Testis (tissue), 5 donors: ENCODE measurements at places on chromosomes 5 and 9. TPM values are rescaled to one million over a fixed set of nuclear protein-coding genes. Genes with fewer than 3 reads are reported as not detected.

DNA sequence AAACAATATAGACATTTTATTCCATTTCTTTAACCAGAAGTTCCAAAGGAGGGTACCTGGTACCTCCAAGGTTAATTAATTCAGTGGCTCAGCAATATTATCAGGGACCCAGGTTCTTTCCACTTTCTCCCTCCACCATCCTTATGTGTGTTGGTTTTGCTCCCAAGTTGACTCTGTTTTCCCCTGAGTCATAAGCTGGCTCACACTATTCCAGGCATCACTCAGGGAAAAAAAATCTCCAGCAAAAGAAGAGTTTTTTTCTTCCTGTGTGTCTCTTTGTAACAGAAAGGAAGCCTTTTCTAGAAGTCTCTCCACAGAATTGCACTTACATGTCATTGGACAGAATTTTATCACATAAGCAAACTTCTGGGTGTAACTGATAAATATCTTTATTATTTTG is 31.2 kb upstream of the GALNT10 start:
- H3K27me3 ChIP-seq, result no peaks in the 10 kb centered on the region
- no peaks in the 10 kb centered on the region for H3K36me3 ChIP-seq

GRCh38 chr5:178058321-178059012 is 54.9 kb upstream of the N4BP3 start:
- H3K4me1 ChIP-seq, result no peaks in the 10 kb centered on the region
- no peaks in the 10 kb centered on the region for H3K36me3 ChIP-seq
- no peaks in the 10 kb centered on the region for H3K27me3 ChIP-seq

DNA sequence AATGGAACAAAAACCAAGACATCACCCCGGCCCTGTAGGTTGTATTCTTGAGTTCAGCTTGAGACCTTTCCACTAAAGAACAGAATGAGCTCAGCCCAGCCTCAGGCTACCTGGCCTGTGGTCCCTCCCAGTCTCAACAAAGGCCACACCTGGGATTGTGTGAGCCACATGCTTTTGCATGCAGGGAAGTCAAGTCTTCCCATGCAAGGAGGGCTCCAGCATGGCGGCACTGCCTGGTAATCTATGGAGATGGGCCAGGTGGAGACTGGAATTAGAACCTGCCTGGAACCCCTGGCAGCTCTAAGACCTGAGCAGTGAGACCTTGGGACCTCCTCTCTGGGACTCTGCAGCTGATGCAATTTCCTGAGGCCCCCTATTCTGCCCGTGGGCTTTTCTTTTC is 49.4 kb upstream of the OTULINL start:
- no peak overlapping the region for H3K27ac ChIP-seq
- H3K4me1 ChIP-seq, result no peaks in the 10 kb centered on the region
- H3K4me3 ChIP-seq, result no peak overlapping the region

Gene PDE4D
- 13.9 TPM for total RNA-seq

DNA sequence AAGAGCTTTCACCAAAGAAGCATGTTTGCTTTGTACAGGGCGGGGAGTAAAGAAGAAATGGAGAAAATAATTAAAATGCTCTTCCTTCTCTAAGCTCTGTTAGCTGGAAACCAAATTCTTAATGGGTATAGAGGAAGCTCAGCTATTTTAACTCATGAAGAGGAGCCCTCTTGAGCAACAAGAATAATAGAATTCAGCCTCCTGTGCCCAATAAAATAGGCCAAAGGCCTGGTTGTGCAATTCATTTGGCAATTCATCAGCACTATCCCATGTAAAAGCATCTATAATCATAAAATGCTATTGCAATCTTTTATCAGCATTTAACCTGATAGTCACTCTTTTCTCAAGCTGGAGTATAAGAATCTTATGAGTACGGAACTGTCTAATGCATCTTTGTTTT is 133.6 kb upstream of the CDH6 start:
- H3K36me3 ChIP-seq, result no peaks in the 10 kb centered on the region
- H3K27ac ChIP-seq, result no peak overlapping the region
- no peak for DNase-seq
- no peaks in the 10 kb centered on the region for H3K4me1 ChIP-seq
- H3K4me3 ChIP-seq, result no peak overlapping the region

DNA sequence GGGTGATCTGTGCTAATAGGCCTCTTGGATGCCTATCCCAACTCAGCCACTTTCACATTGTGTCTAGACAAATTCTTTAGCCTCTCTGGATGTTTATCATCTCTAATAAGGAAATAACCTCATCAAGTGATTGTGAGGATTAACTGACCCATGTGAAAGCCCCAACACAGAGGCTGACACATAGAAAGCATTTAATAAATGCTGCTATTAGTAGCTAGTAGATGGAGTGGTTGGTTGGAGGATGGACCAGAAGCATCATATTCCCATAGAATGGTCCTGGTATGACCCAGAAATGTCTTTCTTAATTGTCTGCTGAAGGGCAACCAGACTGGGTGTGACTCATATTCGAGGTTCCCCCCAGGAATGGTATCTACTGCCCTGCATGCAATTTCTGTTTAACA is 124.4 kb downstream of the PIK3R1 start:
- peaks cover 13% of the 10 kb centered on the region for H3K4me1 ChIP-seq
- H3K27ac ChIP-seq, result no peak overlapping the region

- H3K27me3 ChIP-seq, result no peaks in the 10 kb centered on the region
- H3K4me1 ChIP-seq, result no peaks in the 10 kb centered on the region
- no peak overlapping the region for H3K4me3 ChIP-seq
- no peaks in the 10 kb centered on the region for H3K36me3 ChIP-seq
- DNase-seq, result no peak
- H3K27ac ChIP-seq, result no peak overlapping the region
These were observed 62.8 kb upstream of the SUB1 start for GRCh38 chr5:32522429-32523143.

Gene SPAG8
- total RNA-seq, result 18.9 TPM

GRCh38 chr5:118956727-118957126 is 31.6 kb downstream of the DTWD2 start:
- H3K27ac ChIP-seq, result no peak overlapping the region
- no peak for DNase-seq
- H3K4me3 ChIP-seq, result no peak overlapping the region
- no peaks in the 10 kb centered on the region for H3K4me1 ChIP-seq
- no peaks in the 10 kb centered on the region for H3K36me3 ChIP-seq
- no peaks in the 10 kb centered on the region for H3K27me3 ChIP-seq

- no peak overlapping the region for H3K4me3 ChIP-seq
- H3K4me1 ChIP-seq, result no peaks in the 10 kb centered on the region
- H3K36me3 ChIP-seq, result no peaks in the 10 kb centered on the region
- DNase-seq, result no peak
- no peaks in the 10 kb centered on the region for H3K27me3 ChIP-seq
These were observed 21.8 kb downstream of the FYB1 start for GRCh38 chr5:39197556-39197955.

GRCh38 chr5:16909464-16909863 is 26.6 kb downstream of the MYO10 start:
- no peaks in the 10 kb centered on the region for H3K27me3 ChIP-seq
- H3K4me3 ChIP-seq, result no peak overlapping the region
- peaks cover 13% of the 10 kb centered on the region for H3K4me1 ChIP-seq
- no peak overlapping the region for H3K27ac ChIP-seq
- no peak for DNase-seq

DNA sequence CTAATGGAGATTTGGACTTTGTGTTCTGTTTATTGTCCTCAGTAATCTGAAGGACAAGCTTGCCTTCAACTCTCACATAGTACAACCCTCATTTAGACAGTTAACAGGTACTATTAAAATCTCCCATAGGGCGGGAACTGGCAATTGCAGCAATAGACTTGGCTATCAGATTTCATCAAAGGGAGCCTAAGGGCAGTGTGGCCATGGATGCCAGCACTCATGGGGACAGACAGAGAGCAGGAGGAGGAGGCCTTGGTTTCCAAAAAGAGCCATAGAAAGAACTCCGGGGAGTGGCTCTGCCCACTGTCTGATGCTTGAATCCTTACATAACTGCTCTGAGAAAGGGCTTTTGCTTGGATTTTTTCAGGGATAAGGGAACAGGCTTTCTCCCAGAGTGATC is 6.8 kb downstream of the SLC36A1 start:
- no peaks in the 10 kb centered on the region for H3K27me3 ChIP-seq
- H3K4me1 ChIP-seq, result peaks cover 44% of the 10 kb centered on the region
- H3K27ac ChIP-seq, result peak overlapping the region; percentile 35
- no peaks in the 10 kb centered on the region for H3K36me3 ChIP-seq
- no peak for DNase-seq

DNA sequence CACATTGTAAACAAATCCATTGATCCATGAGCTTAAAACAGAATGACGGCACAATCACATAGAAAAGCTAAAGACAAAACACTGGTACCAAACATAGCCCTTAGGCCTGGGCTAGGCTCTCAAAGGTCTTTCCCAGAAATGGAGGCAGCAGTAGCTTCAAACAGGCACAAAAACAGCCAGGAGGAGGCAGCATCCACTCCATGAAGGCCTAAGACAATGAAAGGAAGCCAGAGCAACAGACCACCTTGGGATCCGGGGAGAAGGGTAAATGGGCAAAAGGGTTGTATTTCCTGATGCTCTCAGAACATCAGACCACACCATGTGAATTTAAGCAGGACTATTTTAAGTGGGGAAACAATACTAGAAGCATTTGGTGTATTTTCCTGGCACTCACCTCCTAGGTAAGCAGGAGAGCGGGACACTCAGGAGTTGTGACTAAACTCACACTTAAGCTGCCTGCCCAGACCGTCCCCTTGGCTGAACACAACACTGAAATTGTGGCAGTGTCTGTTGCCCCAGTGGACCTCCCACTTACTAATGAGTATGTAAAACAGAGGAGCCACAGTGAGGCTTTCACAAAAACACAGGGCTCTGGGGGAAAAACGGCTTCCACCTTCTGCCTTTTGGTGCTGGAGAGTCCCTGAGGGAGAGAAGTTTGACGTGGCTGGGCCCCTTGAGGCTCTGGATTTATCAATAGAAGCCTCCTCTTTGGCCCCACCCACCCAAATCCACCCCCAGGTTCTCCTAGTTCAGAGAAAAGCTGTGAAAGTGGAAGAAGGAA is 11.9 kb downstream of the GNPDA1 start:
- no peaks in the 10 kb centered on the region for H3K36me3 ChIP-seq
- DNase-seq, result peak; percentile 51
- no peaks in the 10 kb centered on the region for H3K27me3 ChIP-seq
- no peaks in the 10 kb centered on the region for H3K4me1 ChIP-seq
- H3K27ac ChIP-seq, result peak overlapping the region; percentile 53

DNA sequence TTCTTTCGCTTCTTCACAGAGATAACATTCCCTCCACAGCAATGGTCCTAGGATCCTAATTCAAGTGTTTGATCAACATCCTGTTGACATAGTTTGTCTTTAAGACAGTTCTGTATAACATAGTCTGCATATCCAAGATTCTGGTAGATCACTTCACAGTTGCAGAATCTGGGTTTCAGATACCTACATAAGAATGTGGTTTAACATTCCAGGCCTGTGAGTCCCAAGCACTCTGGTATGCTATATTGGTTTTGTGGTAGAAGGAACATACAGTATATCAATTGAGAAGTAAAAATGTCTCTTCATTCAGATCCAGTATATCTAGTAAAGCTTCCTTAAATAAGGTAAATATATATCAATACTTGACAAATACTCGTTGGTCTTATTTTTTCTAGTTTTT is 914.2 kb upstream of the CDH6 start:
- no peaks in the 10 kb centered on the region for H3K27me3 ChIP-seq
- H3K4me1 ChIP-seq, result no peaks in the 10 kb centered on the region
- no peak for DNase-seq
- H3K27ac ChIP-seq, result no peak overlapping the region

Gene GFM2
- 47.8 TPM for total RNA-seq

- DNase-seq, result no peak
- H3K27ac ChIP-seq, result no peak overlapping the region
- no peak overlapping the region for H3K4me3 ChIP-seq
These were observed 228.6 kb downstream of the SLF1 start for GRCh38 chr5:94847019-94847418.

Gene C5orf34
- 8.9 TPM for total RNA-seq

DNA sequence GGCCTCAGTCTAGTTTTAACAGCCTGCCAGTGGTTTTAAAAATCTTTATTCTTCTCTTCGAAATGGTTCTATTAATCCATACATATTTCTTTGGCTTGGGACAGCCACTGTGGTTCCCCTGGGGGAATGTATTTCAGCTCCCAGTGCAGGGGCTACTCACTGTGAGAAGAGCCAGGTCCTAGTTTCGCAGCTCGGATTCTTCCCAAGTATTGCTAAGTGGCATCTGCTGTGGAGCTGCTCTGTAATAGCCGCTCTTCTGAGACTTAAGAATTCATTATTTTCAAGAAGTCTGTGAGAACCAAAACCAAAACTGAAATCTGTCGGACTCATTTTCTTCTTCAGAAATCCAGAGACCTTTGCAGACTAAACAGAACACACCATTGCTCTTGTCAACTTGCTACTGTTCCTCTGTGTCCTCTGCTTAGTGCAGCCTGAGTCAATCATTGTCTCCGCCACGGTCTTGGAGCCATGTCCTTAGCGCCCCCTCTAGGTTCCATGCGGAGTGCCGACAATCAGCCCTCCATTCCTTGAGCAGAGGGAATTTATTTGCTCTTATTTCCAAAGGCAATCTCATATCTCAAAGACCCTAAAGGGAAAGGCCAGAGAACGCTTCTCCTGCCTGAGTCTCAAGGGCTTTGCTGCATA is 478.2 kb downstream of the SPATA31D1 start:
- no peaks in the 10 kb centered on the region for H3K27me3 ChIP-seq
- H3K27ac ChIP-seq, result no peak overlapping the region
- H3K4me1 ChIP-seq, result no peaks in the 10 kb centered on the region
- peak; percentile 43 for DNase-seq
- no peak overlapping the region for H3K4me3 ChIP-seq
- no peaks in the 10 kb centered on the region for H3K36me3 ChIP-seq

DNA sequence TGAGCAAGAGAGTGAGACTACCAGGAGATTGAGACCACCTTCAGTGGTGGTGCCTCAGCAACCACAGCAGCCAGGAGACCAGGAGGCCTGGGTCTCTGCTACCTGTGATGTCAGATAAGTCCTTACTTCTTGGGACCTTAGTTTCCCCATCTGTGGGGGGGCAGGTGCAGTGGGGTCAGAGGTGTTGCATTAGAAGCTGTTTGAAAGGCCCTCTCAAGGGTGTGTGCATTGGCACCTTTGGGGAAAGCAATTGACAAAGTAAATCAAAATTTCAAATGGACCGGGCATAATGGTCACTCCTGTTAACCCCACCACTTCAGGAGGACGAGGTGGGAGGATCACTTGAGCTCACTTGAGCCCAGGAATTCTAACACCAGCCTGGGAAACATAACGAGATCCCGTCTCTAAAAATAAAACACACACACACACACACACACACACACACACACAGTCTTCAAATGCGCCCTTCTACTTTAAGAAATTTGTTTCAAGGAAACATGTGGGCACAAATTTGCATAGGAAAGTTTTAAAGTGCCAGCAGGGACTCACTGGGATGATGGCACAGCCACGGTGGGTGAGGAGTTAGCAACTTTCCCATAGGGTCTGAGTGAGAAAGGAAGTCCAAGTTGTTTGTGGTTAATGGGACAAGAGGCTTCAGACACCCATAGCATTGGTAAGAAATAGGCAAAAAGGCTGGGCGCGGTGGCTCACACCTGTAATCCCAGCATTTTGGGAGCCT is 1.3 kb upstream of the AK1 start:
- no peak overlapping the region for H3K4me3 ChIP-seq
- no peaks in the 10 kb centered on the region for H3K27me3 ChIP-seq
- no peaks in the 10 kb centered on the region for H3K36me3 ChIP-seq
- H3K4me1 ChIP-seq, result peaks cover 41% of the 10 kb centered on the region
- no peak overlapping the region for H3K27ac ChIP-seq

- H3K4me1 ChIP-seq, result no peaks in the 10 kb centered on the region
- no peak overlapping the region for H3K4me3 ChIP-seq
- no peak overlapping the region for H3K27ac ChIP-seq
- DNase-seq, result no peak
These were observed 28.6 kb upstream of the C5orf58 start for GRCh38 chr5:170204202-170204601.
